GM12891 (cell line): ENCODE measurements at places on chromosomes 16 and 17.
A peak's percentile ranks its signal among the peaks of the same experiment; 100 is the strongest.

DNA sequence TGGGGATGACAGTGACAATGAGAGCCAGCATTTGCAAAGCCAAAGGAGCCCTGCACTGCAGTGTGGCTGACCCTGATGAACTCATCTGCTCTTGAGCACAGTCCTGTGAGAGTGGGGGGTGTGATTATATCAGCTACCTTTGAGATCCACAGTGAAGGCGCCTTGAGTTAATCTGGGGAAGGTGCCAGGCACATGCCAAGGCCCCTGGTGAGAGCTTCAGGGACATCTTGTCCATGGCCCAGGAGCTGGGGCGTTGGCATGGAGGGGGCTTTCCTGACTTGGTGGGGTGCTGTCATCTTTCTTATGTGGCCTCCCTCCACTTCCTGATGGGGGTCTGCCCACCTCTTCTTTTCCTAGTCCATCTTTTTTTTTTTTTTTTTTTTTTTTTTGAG lies 86.5 kb downstream of the SNX29 start:
- no peak for DNase-seq

DNA sequence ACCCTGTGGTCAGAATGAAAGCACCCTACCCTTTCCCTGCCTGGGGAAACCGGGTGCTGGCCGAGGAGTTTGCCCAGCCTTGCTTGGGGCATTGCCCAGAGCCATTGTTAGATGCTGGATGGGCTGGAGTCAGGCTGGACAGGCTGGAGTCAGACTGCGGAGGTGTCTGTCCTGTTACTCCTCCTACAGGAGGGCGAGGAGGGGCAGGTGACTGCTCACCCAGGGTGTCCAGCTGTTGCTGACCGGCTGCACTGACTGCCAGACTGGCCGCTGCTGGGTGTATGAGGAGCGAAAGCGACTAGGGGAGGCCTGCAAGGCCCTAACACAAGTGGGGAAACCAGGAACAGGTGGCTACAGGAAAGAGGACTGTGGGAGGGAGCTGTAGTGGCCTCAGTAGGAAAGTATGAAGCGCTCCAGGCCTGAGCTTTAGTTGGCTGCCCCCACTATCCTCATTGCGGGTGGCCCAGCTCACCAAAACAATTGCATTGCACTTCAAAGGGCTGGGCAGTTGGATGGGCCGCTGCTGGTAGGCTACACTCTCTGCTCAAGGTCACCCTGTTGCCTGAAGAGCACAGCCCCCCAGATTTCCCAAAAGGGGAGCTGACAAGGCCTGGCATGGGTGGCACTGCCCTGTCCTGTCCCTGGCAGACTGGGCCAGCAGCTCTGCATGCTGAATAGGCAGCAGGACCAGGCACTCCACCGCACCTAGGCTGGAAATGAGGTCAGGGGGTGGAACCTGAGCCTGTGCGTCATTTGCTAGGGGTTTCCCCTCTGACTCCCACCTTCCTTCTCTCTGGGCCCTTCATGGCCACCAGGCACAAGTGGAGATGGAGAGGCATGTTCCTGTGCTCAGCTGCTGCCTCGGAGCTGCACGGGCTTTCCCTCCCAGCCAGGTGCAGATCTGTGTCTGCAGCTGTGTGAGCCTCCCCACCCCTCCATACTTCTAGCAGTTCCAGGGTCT lies 18.4 kb downstream of the LDHD start:
- DNase-seq = peak; percentile 55

DNA sequence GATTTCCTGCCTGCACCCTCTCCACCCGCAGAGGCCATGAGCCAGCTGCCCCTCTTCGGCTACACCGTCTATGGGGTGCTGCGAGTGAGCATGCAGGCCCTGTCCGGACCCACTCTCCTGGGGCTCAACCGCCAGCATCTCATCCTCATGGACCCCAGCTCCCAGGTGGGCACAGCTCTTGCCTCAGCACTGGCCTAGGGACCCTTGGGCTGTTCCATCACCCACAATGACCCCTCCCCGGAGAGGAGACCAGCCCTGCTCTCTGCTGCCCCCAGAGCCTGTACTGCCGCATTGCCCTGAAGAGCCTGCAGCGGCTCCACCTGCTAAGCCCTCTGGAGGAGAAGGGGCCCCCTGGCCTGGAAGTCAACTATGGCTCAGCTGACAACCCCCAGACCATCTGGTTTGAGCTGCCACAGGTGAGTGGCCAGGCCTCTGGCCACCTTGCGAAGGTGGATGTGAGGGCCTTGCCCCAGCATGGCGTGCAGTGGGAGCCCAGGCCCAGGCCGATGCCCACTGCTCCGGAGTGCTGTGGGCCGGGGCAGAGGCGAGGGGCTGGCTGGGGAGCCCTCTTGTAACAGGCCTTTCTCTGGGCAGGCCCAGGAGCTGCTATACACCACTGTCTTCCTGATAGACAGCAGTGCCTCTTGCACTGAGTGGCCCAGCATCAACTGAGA lies 7.3 kb upstream of the SMIM5 start:
- DNase-seq = peak; percentile 88

DNA sequence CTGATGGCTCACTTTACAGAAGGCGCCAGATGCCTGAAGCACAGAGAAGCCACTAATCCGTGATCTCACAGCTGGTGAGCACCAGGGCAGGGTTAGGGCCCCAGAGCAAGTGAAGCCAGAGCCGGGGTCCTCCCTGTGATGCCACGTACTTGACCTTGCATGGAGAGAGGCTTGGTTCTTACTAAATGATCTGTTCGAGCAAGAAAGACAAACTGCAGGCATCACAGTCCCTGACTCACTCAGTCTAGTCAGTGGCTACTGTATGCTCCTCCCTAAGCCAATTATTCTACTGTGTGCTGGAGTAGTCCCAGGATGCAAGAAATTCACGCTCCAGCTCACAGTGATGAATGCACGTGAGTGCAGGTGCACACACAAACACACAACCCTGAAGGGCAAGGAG lies 55.4 kb downstream of the SDK2 start:
- no peak for DNase-seq

- DNase-seq = no peak
Observed at GRCh38 chr16:68265078-68265920, 973 bp downstream of the SLC7A6 start.

DNA sequence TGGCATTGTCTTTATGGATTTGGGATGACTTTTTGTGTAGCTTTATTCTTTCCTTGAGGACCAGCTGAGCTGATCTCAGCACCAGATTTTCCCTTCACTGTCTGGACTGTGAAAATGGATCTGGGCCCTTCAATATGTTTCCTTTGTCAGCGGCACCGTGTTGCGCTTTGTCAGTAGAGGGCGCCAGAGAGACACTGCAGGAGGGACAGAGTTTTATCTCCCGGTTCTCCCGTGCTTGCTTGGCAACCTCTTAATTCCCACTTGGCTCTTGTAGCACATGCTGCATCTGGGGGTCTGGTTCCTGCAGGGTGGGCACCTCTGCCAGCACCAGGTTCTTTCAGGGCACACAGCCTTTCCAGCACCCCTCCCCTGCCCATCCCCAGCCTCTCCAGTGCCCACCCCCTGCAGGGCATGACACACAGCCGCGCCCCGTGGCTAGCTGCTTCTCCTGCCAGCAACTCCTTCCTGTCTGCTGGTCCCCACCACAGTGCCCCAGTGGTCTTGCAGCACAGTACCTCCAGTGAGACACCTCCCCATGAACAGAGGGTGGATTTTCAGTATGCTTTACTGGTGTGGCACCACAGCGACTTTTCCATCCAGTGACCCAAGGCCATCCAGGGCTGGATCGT lies 19.6 kb downstream of the OR1D5 start:
- no peak for DNase-seq

- DNase-seq = no peak
Observed at GRCh38 chr17:55784666-55785065, 33.8 kb downstream of the PCTP start.

DNA sequence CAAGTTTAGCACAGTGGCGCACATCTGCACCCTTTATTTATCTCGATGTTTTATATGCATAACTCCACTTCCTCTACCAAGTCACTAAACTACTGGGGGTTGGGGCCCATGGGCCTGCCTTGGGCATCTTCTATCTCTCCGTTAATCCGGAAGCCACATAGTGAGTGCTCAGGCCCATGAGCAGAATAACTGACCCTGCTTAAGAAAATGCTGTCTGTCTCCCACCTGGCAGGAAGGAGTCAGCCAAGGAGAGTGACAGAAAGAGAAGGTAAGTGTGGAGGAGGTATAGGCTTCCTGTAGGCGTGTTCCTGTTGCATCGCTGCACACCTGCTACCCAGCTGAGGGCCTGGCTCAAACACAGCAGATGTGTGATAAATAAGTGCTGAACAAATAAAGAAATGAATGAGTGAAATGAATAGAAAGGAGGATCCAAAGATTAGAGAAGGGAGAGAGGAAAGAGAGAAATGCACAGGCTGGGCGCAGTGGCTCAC lies 320.1 kb downstream of the SLC39A11 start:
- no peak for DNase-seq

- peak; percentile 16 for DNase-seq
Observed at GRCh38 chr16:9099131-9099625, 7.7 kb downstream of the HAPSTR1 start.

DNA sequence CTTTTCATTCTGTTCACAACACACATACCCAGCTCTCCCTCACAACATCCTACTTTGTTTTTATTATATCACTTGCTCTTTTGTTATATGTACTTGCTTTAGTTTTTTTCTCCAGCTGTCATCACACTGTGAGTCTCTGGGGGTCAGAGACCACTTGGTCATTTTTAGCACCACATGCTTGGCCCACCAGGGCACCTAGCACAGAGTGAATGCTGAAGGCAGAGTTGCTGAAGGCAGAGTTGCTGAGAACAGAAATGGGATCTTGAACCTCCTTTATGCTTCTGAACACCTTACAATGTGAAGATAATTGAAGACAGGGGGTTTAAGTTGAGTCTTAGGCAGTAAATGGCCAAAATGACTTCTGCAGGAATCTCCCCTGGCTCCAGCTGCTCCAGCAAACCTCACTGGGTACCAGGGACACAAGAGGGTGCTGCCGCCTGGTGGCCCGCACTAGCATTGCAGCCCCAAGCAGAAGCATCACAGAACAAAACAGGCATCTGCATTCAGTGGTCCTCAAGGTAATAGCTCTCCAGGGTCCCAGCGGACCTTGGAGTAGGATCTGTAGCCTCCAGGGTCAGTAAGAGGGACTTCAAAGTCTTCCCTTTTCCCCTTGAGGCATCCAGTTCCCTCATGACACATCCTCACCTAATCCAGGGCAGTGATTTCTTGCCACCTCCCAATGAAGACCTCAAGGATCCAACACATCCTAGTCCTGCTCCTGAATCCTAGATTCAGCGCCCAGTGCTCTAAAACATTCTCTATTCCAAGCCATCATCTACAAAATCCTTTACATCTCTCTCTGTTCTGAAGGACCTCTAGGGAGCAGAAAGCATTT lies 1972.6 kb downstream of the TP53TG3F start:
- no peak for DNase-seq

- DNase-seq = no peak
Observed at GRCh38 chr16:51801635-51802034, 650.6 kb upstream of the SALL1 start.

DNA sequence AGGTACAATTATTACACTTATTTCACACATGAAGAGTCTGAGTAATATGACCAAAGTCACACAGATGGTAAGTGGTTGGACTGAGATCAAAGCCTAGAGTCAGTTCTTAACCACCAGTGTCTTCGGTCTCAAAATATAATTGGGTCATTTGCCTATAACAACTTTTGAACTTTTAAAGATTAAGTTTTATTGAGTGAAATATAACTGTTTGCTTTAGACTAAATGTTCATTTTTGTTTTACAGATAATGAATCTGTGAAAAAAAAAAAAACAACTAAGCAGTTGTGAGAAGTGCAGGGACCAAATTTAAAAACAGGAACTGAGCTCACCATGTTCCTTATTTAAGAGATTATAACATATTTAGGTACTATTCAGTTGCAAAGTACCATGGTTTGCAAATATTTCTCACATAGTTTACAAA lies 150.1 kb downstream of the ITFG1 start:
- DNase-seq = no peak

GRCh38 chr17:12254460-12254859 lies 233.8 kb downstream of the MAP2K4 start:
- DNase-seq = no peak

DNA sequence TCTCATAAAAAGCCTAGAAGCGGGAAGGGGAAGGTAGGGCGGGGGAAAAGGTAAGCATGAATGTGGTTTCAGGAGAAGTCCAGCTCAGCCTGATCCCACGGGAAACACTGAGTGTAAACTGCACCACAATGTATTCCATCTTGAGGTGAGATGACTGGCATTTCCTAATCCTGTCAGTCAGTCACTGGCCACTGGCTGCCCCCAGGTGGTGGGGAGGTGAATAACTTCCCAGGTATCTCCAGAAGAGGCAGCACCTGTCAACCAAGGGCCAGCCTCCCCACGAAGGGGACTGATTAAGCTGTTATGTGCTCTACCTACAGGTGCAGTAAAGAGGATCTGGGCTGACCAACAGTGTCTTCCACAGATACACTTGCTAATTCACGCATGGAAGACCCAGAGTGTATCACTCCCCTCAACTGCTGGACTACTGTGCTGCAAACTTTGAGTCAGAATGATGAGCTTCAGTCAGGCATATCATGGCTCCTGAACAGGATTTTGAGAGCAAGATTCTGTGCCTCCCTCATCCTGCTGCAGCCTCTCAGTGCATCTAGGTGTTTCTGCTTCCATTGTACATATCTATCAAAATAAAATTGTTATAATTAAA lies 108.5 kb upstream of the CCL2 start:
- DNase-seq = peak; percentile 37

DNA sequence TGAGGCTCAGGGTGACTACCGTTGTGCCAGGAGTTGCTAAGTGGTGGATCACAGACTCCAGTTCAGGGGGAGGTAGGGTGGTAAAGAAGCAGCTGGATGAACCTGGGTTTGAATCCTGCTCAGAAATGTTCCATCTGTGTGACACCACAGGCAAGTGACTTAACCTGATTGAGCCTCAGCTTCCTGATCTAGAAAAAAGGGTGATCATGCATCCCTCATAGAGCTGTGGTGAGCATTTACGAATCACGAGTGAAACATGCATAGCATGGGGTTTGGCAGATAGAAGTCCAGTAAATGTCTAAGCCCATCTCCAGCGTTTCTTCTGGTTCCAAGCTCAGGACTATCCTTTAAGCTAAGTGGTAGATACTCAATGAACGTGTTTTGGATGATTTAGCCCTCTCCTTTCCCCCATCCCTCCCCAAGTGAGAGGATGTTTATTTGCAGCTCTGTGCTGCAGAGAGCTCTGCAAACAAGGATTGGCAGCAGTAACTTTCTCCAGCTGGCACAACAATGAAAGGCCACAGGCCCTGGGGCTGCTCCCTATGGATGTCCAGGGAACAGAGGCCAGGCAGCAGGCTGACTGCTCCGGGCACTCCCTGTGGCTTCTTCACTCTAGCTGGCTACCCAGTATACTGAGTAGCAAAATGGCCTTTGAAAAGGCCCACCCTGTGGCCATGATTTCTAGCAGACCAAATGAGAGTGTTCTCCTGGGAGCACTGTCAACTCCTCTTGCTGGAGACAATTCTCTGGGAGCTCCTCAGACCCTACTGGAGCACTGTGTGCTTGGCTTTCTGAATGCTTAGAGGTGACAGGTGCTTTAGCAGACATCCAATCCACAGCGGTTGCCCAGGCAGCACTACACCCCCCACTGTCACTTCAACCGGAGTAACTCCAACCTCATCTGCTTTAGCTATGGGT lies 21.3 kb downstream of the CA4 start:
- DNase-seq = no peak

DNA sequence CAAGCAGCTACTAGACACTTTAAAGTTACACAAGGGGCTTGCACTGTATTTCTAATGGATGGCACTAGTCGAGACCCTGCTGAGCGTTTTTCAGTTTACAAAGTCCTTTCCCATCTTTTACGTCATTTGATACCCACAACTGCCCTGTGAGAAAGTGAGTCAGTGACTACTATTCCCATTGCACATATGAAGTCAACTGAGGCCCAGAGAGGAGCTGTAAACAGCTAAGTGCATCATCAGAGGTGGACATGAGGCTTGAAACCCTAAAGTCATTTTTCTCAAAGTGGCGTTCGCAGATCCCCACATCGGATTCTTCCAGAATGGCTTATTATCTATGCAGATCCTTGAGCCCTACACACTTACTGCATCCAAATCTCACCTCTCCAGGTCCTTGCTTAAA lies 50.6 kb downstream of the TEKT5 start:
- no peak for DNase-seq
